NB4 (cell line): ENCODE measurements at places on chromosomes 2 and 18.

GRCh38 chr2:170394641-170395387 lies 216.9 kb downstream of the MYO3B start:
- no peak for DNase-seq

DNA sequence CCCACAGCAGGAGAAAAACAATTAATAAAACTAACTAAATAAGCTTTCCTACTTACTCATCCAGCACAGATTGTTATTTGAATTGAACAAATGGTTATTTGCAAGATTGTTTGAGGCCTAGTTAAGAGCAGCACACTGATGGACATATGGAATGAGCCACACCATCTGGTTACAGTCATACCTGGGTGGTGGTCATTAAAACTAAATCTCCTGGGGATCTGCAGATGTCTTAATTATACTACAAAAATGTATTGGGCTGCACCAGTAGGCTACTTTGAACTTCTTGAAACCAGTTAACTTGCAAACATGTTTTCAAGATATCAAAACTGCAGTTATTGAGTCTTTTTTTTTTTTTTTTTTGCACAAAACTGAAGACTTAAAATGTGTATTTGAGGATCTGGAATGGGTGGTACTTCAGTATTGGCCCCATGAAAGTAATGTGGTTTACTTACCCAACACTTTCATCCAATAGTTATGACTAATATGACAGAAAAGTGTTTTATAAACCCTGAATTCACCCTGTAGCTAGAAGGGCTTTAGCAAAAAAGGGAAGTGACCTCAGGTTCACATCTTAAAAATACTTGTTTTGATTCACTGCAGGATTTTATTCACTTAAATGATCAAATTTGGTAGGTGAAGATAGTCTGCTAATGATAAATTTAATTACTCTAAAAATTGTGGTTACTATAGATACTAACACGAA lies 10.8 kb downstream of the AGFG1 start:
- peak; percentile 83 for DNase-seq

DNA sequence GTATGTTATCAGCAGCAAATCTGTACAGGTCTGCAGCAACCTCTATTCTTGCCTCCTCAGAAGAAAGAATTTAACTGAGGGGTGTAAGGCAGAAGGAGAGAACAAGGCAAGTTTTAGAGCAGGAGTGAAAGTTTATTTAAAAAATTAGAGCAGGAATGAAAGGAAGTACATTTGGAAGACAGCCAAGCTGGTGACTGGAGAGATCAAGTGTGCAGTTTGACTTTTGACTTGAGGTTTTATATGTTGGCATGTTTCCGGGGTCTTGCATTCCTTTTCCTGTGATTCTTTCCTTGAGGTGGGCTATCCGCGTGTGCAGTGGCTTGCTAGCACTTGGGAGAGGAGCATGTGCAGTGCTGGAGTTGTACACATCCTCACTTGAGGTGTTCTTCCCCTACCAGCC lies 16.5 kb upstream of the CERS6 start:
- DNase-seq: no peak

DNA sequence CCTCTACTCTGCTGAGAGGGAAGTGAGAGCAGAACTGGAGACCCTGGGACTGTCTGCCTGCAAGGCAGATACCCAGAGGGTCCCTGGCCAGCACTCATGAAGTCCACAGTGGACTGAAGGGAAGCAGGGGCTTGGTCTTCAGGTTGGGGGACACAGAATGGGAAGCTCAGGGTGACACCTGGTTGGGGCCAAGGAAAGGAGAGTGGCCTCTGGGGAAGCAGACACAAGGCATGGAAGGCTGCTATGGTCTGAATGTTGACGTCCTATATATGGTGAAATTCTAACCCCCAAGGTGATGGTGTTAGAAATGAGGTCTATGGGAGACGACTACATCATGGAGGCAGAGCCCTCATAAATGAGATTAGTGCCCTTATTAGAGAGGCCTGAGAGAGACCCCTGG lies 69.3 kb downstream of the MRO start:
- no peak for DNase-seq

DNA sequence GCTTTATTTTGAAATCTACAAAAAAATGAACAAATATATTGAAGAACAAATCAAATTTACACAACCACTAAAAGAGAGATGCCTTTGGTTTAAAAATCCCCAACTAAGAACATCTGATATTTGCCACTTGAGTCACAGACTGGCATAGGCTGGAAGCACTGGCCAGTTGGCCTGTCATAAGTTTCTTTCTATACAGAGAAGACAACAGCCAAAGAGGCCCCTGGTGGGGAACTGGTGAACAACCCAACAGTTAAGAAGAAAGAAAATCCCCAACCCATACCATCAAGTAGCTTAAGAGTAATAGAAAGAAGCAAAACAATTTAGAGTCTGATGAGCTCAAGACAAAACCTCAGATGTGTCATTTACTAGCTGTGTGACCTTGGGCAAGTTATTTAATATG lies 45.5 kb downstream of the OSR1 start:
- DNase-seq: peak; percentile 30

DNA sequence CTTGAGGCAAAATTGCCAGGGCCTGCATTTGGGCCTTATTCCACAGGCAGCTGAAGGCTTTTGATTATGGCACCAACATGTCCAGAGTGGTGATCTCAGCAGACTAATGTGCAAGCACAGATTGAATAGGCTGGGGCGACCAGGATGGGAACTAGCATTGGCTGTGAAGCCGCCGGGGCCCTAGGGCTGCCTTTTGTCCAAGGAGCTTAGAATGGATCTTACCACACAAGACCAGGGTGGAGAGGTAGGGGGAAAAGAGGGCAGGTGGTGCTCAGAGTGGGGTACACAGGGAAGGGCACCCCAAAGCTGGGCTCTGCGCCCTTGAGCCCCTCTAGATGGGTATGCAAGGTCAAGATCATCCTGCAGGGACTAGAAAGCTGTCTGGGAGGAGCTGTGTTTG lies 23.1 kb downstream of the PSD4 start:
- no peak for DNase-seq

DNA sequence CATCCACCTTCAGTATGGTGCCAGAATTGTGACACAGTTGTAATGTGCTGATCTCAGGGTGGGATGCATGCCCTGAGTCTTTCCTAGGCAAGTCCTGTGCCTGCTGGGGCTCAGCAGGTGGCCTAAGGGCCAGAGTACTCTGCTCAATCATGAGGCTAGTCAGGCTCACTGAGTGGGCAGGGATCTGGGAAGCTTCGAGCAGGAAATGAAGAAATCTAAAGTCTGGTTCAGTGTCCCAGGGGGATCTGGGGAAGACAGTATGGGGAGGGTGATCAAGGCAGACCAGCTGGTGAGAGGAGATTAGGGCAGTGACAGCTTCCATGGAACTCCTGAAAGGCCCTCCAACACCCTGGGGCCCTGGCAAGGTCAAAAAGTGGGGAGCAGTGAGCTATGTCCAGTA lies 8.9 kb upstream of the ANKRD29 start:
- DNase-seq: peak; percentile 85

DNA sequence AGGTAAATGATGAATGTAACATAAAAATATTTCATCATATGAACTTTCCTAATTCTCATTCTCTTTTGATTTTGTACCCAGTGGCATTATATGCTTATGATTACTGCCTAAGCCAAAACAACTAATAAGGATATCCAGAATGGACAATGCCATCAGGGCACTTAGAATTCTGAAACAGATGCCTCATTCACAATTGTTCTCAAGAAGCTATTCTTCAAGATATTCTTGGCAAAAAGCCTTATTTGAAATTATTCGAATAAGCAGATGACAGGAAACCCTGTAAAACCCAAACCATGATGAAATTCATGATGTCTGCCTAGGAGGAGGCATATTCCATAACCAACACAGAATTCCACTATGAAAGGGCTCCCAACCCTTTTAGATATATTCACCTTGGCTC lies 353.2 kb upstream of the TRIB2 start:
- DNase-seq: no peak

DNA sequence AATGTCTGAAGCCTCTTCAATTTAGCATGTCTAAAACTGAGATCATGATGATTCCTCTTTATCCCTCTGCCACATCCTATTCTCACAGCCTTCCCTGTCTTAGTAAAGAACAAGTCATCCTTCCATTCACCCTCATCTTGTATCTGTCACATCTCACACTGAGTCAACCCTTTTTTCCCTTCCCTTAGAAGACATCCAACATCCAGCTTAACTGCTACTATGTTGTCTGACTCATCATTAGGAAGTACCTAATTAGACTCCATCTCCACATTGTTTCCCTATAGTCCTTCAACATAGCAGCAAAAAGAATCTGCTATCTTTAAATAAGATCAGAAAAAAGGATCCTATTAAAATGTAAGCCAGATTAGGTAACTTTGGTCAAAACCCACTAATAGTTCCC lies 85.2 kb upstream of the GRB14 start:
- no peak for DNase-seq

- DNase-seq: no peak
These were observed 73.5 kb downstream of the GALNT3 start for GRCh38 chr2:165720511-165720910.

DNA sequence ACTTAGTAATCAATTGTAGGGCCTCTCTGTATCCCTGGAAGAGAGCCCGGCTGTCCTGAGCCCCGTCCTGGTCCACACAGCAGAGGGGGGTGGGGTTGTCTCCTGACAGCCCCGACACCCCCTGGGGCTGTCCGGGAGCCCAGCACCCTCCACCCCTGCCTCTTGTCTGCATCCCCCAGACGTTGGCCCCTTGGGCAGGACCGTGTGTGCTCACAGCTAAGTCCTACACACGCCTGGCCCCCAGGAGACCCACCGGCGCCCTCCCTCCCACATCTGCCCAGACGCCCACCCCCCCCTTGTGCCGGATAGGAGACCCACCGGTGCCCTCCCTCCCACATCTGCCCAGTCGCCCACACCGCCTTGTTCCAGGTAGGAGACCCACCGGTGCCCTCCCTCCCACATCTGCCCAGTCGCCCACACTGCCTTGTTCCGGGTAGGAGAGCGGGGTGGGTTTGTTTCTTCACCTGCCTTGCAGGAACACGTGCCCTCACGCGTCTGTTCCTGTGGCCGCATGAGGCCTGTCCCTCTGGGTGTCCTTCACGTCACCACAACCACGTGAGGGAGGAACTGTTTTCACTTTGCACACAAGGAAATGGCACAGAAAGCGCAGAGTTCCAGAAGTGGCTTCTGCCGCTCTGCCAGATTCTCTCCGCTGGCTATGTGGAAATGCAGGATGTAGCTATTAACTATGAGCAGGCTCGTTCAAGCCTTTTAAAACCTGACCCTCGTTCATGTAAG lies 61.1 kb upstream of the NFATC1 start:
- no peak for DNase-seq

- DNase-seq: peak; percentile 28
These were observed 2.0 kb downstream of the FMNL2 start for GRCh38 chr2:152336854-152337510.

DNA sequence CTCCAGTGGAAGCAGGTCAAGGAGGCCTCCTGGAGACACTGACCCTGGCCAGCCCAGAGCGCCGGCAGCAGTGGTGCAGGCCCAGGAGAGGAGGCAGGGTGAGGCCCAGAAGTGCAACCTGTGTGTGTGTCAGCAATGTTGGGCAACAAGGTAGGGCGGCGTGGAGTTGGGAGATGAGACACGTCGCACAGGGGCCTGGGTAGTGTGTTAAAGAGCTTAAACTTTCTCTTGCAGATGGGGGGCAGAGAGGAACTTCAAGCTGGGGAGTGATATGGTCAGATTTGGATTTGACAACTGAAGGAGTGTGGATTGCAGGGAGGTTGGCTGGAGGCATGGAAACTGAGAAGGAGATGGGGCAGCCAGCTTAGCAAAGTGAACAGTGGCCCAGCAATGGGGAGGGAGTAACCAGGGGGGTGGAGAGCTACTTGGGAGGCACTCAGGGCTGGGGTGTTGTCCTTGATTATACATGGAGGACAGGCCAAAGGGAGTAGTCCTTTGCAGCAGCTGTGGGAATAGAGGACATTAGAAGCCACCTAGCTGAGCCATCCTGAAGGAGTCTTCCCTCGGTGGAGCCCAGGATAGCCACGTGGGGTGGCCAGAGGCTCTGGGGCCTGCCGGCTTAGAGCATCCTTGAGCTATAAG lies 278.6 kb upstream of the HS6ST1 start:
- no peak for DNase-seq

DNA sequence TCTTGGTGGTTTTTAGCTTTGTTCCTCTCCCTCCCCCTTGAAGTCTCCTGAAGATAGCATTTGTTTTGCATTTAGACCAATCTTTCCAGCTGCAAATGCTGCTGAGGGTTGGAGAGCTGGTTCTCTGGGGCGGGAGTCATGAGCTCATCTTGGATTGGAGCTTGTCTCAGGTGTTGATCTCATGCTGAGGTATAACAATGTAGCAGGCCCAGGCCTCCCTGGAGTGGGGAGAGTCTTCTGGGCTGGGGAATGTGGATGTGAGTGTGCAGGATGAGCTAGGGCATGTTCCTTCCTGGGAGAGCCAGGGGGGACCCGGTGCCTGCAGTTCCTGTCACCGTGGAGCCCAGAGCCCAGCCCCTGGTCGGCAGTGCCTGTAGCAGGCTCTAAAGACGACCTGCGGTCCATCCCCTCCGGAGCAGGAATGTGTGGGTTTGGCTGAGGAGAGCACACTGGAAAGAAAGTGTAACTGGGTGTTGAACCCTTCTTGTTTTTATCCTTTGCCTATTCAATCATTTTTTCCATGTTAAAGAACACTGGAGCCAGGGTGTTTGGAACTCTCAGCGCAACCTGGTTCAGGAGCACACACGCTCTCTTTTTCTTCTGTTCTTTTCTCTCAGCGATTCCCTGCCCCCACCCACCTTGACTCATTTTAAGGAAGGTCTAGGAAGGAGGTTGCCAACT lies 2.7 kb downstream of the ZNF532 start:
- no peak for DNase-seq
